ENCODE measurements at places on chromosomes 4 and X.

GRCh38 chr4:119692001-119692400 lies 63.4 kb upstream of the PDE5A start:
- DNase-seq, result no peak

- DNase-seq, result no peak
Measured at GRCh38 chr4:142615324-142615665, 230.8 kb downstream of the INPP4B start.

DNA sequence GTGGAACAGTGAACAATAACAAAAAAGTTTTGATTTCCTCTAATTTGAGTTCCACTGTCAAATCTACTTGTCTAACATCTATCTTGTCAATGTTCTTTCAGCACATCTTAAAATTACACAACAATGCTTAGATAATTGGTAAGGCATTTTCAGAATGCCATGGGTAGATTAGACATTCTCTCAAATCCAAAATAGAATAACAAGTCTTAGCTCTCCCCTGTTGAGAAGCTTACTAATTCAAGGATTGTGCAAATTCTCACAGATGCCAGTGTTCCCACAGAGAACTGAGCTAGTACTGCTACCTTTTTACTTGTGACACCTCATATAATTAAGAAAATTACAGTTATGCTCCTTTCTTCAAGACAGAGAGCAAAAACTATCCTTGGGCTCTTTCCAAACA lies 2442.0 kb downstream of the PCDH7 start:
- no peak for DNase-seq

DNA sequence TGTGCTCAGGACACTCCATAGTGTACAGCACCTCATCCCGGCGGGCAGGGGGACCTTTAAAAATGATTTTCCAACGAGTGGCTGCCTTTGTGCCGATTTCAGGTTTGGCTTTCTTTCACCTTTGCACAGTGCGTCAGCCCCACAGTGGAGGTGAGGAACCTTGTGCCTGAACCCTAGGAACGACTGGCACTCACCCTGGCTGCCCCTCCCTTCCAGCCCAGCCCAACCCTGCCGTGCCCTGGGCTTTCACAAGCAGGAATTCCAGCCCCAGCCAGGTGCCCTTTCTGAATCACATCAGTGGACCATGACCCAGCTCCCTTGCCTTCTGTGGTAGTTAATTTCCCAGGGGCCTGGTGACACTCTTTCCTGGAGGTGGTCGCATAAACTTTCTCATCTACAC lies 1.3 kb downstream of the TMEM164 start:
- DNase-seq, result no peak

DNA sequence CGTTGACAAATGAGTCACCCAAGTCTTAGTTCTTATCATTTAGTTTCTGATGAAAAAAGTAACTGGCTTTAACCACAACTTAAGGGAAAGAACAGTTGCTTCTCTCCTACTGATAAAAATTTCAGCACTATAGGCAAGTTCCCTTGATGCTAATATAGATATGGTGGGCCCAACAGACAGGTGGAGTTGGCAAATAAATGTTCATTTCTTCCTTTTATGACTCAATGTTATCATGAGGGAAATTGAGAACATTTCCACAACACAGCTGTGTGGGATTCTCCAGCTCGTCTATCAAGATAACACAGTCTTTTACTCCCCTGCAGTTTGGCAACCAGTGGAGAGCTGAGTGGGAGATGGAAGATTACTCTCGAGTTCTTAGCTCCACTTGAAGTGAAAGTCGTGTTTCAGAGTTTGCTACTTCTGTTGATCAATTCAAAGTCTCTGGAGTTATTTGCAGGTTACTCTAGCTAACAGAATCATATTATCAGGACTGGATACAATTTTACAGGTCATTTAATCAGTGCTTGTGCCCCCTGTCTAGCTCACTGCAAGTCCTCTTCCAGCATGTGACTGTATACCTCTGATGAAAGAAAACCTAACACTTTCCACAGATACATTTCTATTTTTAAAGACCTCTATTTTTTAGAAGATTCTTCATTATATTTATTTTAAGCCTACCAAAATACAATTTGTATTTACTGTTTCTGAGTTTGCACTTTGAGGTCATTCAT lies 270.6 kb upstream of the GK2 start:
- DNase-seq, result no peak

DNA sequence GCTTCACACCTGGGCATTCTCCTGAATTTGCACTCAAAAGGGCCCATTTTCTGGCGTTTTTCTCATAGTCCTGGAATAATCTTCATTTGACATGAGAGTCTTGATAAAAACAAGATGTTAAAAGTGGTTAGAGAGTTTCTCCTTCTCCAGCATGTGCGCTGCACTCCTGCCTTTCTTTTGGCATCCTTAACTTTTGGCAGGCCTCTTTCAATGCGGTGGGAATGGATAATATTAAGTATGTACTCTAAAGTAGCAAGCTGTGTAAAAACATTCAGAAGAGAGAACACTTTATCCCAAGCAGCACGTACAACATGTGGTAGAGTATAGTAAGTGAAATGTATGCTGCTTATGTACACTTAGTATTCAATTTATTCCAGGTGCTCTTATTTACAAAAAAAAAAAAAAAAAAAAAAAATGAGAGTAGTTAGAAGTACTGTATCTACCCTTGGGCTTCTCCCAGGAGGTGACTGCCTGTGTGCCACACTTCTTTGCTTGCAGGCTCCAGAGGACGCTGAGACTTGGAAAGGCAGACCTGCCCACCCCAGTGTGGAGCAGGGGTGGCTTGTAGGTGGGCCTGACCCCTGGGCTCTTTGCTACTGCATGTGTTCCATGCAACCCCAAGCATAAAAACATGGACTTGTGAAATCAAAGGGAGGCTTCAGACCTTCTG lies 3.9 kb downstream of the FGF2 start:
- no peak for DNase-seq

DNA sequence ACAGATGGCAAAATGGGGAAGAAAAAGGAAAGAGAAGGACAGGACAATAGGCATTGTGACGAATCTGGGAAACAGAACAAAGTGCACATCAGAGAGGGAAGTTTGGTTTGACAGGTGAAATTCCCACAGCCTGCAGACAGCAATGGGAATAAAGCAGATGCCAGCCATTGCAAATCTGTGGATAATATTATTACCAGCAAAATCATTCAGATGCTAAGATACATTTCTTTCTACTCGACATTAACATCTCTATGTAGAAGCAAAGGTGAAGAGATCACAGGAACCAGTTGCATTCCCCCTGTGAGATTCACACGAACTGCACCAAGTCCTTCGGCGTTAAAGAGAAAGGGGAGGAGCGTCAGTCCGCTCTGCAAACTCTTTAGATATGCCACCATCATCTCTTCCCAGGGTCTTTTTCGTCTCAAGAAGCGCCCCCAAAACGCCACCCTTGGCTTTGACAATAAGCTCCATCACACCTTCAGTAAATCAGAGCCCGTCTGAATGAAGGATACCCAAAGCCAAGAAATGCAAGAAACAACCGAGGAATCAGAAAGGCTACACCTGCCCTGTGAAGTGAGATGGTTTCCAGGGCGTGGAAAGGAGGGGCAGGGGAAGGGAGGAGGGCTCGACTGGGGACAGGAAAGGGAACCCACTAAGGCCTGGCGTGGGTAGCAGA lies 1.9 kb downstream of the NEUROG2 start:
- DNase-seq, result no peak

DNA sequence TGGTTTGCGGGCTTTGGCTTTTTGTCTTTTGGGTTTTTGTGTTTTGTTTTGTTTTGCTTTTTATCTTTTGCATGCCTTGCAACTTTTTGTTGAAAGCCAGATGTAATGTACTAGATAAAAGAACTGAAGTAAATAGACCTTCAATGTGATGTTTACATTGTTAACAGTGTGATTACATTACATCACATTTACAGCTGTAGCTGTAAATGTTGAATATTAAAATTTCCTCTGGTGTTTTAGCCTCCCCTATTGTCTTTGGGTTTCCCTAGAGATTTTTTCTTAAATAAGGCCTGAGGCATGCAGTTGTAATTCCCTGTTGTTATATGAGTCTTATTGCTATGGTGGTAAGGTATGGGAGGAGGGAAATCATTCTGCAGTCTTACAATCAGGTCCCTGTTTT lies 275.0 kb downstream of the PARM1 start:
- DNase-seq, result no peak

DNA sequence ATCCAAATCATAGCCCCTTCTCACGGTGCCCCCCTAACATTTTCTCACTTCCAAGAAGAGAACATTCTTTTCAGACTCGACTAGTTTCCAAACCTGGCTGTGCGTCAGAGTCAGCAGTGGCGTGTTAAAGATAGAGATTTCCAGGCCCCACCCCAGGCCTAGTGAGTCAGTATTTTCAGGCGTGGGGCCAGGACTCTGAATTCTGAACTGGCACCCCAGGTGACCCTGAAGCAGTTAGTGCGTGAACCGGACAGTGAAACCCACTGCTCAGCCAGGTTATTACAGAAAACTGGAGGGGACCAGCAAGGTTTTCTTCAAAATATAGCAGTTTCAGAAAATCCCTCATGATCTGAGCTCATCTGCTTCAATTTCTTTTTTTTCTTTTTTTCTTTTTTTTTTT lies 35.0 kb upstream of the BCOR start:
- no peak for DNase-seq

- no peak for DNase-seq
Measured at GRCh38 chr4:24890561-24891126, 22.2 kb downstream of the CCDC149 start.

DNA sequence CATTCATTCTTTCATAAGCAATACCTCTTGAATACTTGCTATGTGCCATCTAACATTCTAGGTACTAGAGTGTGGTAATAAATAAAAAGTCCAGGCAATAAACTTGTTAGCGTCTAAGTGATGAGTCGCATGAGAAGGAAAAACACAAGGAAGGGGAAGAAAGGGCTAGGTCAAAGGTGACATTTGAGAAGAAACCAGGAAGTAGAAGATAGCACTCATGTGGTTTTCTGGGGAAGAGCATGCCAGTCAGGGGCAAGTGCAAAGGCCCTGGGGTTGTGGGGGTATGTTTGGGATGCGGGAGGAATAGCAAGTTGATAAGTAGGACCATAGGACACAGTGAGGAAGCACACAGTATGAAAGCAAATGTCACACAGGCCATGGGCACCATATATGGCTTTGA lies 157.0 kb downstream of the TSPAN5 start:
- DNase-seq, result no peak

GRCh38 chrX:9765737-9766097 lies at the start of gene GPR143:
TSS of gene GPR143 (minus strand) at chrX:9765847. CDS start at chrX:9765817, 30 bp downstream.
- no peak for DNase-seq

GRCh38 chr4:53197772-53198142 lies 168.1 kb downstream of the SCFD2 start:
- DNase-seq, result no peak

- DNase-seq, result no peak
Measured at GRCh38 chr4:184279496-184280061, 61.9 kb upstream of the ENPP6 start.

DNA sequence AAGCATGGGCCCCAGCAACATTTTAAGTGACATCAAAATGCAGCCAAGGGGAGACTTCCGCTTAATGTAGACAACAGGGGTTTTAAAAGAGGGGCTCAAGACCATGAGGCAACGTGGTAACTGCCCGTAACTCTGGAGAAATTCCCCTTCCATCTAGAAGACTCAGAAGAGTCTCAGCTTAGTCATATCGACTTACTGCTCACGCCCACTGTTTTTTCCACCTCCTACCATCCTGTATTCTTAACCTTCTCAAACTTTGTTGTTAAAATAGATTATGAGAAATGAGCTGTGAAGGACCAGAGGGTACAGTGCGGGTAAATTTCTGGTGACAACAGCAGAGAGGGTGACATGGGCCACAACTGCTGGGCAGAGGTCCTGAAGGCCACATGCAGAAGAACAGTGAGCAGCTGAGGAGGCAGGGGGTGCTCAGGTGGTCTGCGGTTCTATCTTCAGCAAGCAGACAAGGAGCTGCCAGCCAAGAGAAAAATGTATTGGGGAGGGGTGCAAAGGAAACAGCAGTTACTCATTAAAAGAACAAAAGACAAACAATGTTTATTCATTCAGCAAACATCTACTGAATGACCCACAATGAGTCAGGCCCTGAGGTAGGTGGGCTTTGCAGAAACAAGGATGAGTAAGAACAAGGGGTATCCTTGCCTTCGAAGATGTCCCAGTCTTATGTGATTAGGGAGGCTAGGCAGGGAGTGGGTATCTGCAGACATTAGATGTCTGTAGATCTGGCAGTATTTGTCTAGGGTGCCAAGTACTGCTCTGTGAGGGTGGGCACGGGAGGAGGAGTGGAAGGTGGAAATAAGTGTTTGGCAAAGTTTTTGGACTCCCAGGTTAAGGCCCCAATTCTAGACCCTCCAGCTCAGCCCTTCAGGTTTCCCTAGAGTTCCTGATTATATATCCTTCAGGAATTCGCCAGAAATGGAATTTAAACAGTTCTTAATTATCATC lies 175.3 kb downstream of the TSPAN5 start:
- DNase-seq, result no peak

DNA sequence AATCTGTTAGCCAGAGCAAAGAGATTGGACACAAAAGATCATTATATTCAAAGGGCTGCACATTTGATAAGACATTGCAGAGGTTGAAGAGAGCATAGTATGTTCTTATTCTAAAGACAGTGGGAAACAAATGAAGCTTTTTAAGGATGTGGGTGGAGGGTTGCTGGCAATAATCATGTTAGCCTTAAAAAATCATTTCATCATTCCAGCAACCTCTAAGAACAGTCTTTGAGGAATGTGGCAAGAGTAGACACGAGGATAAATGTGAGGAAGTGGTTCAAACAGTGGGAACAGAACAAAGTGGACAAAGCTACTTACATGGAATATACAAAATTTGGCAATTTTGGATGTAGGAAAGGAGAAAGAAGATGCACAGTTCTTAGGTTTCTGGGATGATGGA lies 167.3 kb upstream of the SPRY1 start:
- no peak for DNase-seq

DNA sequence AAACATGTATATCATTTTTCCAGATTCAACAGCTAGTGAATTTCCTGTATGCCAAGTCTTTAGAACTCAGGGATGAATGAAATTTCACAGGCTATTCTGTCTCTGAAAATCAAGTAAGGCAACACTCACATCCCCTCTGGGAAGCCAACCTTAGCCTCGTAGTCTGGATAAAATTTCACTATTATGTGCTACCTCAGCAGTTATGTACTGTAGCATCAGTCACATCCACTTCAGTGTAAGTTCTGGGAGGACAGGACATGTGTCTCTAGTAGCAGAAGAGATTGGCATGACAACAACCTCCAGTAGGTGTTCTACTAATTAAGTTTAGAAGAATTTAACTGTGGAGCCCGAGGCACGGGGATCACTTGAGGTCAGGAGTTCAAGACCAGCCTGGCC lies 42.4 kb upstream of the HS3ST1 start:
- DNase-seq, result no peak

DNA sequence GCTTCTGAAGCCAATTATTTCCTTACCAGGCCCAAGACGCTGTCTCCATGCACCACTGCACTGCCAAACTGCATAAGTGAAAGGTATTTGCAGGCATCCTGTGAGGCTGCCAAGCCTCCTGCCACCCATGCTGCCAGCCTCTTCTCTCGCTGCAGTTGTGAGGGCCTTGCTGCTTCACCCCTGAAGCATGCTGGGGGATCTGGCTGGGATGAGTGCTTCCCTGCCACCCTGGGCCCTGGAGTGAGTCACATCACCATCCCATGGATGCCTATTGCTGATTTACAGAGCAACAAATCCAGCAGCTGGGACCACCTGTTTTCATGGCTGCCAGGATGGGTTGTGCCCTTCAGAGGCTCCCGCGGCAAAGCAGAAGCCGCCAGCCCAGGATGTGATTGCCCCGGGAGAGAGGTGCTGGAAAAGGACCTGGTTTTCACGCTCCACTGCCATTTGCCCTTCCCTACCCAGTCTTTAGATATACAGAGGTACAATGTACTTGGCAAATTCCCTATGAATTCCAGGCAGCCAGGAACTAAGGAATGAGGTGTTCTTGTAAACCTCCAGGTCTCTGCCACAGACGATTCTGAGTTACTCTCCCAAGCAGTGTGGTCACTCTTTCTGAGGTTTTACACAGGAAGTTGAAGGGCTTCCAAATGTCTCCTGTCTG lies 41.5 kb upstream of the PTCHD1 start:
- no peak for DNase-seq
